ENCODE measurements at places on chromosomes 6 and 20.

DNA sequence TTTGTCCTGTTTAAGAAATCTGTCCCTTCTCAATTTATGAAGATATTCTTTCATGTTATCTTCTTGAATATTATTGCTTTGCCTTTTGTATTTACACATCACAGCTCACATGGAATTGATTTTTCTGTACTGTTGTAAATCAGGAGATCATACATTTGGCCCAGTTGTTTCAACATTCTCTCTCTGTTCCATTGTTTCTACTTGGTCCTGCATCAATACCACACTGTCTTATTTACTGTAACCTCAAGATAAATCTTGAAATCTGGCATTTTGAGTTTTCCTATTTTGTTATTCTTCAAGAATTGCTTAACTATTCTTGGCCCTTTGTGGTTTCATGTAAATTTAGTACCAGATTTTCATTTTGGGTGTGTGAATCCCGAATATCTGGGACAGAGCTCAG lies 121.7 kb upstream of the CCN2 start:
- DNase-seq = no peak

GRCh38 chr6:31711233-31711632 lies 3.9 kb upstream of the LY6G6D start:
- no peak for DNase-seq

- no peak for DNase-seq
These were observed 77.7 kb upstream of the OLIG3 start for GRCh38 chr6:137571854-137572253.

GRCh38 chr6:131950767-131951575 lies at the start of gene CCN2:
Gene CCN2, minus strand, starts transcription at chr6:131951372. Its CDS starts 200 bp downstream, at chr6:131951172.
- no peak for DNase-seq

DNA sequence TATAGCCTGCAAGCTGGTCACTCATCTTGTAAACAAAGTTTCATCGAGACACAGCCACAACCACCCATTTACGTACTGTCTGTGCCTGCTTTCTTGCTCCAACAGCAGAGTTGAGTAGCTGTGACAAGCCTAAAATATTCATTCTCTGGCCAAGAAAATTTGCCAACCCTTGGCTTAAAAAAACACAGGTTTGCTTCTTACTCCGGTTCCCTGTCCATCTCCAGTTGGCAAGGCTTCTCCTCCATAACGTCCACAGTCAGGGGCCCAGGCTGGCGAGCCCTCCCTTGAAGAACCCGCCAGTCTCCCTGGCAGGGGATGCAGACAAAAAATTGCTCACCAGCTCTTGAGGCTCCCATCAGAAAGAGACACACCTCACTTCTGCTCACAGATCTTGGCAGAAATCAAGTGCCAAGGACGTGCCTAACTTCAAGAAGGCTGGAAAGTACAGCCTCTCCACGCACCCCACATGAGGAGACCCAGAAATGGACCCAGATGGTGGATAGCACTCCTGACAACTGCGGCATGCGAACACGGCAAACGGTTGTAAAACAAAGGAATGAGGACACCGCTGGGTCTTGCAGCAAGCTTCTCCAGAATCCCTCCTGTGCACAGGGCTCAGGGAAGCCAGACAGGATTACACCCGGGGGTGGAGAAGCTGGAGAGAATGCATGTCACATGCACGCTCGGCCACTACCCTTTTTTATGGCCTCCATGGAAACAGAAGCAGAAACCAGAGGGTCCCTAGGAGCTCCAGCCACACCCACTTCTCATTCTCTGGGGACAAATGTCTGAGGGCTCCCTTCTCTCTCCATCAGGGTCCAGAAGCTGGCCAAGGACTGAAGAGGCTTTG lies 59.8 kb upstream of the SIRPA start:
- no peak for DNase-seq

DNA sequence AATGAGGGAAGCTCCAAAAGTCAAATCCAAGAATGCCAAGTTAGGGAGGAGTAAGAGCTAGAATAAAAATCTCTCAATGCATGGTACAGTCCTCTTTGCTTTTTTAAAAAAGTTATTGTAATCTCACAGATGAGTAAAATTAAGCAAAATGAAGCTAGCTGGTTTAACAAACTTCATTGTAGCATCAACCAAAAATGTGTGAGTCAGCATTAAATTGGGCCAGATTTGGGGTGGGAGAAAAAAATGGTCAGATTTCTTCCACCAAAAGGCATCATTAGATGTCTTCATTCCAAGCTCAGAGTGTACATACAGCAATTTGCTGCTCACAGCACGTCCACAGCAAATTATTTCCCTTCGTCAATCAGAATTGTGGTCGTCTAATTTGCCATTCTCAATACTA lies 441.5 kb upstream of the FLRT3 start:
- no peak for DNase-seq

DNA sequence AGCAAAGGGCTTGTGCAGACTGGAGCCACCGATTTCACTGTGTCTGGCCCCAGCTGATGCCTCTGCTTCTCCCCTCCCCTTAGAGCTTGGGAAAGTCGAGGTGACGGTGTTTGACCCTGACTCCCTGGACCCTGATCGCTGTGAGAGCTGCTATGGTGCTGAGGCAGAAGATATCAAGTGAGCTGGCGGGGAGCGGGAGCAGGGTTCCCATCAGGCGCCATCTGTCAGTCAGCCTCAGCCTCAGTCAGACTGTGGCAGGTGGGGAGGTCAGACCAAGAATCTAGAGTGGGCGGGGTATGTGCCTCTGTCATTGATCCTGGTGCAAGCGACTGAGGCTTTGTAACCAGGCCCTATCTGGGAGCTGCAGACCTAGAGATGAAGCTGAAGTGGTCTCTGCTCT lies 5.5 kb downstream of the ERGIC3 start:
- no peak for DNase-seq

GRCh38 chr6:43149265-43149664 lies 21.8 kb upstream of the SRF start:
- no peak for DNase-seq

- no peak for DNase-seq
These were observed 55.7 kb upstream of the PRND start for GRCh38 chr20:4666001-4666479.

- no peak for DNase-seq
These were observed 81.5 kb downstream of the HAO1 start for GRCh38 chr20:7858734-7859250.

- DNase-seq = no peak
These were observed 64.3 kb downstream of the GPX5 start for GRCh38 chr6:28589957-28590349.

GRCh38 chr20:62015540-62016288 lies 50.0 kb downstream of the TAF4 start:
- no peak for DNase-seq

- DNase-seq = no peak
These were observed 109.6 kb downstream of the MANEA start for GRCh38 chr6:95686895-95687294.

DNA sequence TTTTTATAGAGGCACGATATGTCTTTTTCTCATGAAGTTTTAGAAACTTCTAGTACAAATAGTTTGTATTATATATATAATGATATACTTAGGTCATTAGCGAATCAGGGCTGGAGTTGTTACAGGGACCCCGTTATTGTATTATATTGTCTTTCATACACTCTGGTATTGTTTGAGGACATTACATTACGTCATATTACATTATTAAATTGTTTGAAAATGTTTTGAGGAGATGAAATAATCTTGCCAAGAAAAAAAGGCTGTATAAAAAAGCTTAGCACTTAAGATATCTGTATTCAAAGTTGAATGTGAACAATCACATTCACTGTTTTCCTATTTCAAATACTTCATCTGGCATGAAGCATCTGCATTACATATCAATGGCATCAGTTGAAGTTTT lies 239.6 kb upstream of the ASCC3 start:
- no peak for DNase-seq

DNA sequence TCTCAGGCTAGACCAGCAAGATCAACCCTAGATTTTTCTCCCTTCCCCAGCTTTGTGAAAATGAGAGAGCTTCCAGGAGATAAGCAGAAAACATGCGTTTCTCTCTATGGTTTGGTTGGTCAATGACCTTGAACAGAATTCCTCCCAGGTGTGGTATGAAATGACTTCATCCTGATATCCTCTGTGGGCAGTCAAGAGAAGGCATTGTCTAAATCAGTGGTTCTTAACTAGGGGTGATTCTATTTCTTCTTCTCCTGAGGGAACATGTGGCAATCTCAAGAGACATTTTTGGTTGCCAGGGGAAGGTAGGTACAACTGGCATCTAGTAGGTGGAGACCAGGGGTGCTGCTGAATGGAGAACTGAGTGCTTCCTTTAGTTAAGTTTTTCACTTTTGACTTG lies 12.4 kb downstream of the IFT52 start:
- DNase-seq = no peak

DNA sequence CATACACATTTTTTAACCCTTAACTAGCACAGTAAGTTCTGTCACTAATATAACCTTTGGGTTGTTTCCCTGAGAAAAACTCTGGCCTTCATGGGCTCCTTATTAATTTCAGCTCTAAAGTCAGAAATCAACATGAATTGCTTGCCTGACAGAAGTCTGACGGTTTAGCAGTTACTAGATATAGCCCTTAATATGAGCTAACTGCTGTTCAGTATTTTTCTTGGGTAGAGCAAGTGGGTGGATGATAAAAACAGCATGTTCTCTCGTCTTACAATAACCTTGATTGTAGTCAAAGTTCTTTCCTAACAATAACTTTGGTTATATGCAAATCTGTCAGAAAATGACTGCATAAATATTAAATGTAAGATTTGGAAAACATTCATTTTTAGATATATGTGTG lies 81.0 kb downstream of the SH3BGRL2 start:
- DNase-seq = no peak

DNA sequence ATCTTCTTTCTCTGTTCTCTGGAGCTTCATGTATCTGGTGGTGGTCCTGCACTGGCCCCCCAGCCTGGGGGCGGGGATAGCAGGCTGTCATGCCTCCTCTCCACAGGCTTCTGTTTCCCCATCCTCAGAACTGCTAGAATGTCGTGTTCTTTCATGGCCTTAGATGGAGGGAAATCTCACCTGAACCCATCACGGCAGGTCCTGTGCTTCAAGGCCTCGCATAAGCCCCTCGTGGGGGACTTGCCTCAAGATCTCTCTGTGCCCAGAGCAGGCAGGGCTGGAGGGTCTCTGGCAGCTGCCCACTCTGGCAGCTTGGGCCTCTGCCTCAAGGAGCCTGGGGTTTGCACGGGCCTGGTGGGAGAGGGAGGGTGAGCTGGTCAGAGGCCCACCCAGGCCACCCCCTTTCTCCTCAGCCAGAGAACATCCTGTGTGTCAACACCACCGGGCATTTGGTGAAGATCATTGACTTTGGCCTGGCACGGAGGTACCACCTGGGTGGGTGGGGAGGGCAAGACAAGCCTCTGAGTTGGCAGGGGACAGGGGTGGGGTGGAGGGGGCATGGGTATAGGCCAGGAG lies 11.3 kb downstream of the MYLK2 start:
- no peak for DNase-seq

- no peak for DNase-seq
These were observed 52.5 kb downstream of the RPS12 start for GRCh38 chr6:132866762-132867449.

DNA sequence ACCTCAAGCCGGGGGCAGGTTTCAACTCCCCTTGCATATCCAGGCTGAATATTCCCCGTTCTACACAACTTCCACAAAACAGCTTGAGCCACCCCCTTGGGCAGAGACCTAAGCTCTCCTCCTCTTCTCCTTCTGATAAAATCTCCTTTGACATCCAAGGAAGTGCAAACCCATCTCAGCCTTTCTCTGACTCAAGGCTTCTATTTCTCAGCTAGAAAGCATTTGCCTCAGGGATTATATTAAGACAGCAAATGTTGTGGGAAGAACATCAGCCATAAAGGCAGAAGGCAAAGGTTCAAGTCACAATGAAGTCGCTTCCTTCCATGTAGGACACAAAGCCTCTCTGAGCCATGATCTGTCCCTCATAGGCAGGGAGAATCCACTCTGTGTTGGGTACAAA lies 386.6 kb upstream of the ARID1B start:
- DNase-seq = no peak

DNA sequence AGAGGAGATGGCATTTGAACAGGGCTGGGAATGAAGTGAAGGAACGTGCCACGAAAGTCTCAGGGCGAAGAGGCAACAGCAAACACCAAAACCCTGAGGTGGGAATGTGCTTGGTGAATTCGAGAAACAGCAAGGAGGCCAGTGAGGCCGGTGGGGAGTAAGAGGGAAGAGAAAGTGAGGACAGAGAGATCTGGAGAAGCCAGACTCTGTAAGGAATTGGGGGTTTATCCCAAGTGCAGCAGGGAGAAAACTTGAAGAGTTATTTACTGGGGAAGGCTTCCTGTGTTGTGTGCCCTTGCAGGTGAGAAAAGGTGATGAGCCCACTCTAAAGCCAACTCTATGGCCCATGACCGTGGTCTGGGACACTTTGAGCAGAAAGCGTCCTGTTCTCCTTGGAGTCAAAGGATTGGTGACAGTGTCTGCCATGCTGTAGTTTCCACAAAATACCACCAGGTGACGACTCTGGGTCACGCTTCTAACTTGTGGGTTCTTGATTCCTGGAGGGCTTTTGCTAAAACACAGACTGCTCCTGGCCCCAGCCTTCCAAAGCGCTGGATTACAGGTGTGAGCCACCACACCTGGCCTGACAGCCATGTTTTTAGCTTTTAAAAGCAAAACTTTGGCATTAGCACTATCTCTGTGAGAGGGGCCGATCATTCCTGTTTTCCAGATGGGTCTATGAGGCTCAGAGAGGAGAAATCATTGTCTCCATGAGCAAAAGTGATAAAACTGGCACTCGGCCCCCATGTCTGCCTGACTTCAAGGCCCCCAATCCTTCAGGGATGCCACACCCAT lies 18.0 kb upstream of the CSNK2A1 start:
- DNase-seq = no peak

GRCh38 chr6:43355862-43356590 lies 13.4 kb downstream of the ZNF318 start:
- DNase-seq = no peak

DNA sequence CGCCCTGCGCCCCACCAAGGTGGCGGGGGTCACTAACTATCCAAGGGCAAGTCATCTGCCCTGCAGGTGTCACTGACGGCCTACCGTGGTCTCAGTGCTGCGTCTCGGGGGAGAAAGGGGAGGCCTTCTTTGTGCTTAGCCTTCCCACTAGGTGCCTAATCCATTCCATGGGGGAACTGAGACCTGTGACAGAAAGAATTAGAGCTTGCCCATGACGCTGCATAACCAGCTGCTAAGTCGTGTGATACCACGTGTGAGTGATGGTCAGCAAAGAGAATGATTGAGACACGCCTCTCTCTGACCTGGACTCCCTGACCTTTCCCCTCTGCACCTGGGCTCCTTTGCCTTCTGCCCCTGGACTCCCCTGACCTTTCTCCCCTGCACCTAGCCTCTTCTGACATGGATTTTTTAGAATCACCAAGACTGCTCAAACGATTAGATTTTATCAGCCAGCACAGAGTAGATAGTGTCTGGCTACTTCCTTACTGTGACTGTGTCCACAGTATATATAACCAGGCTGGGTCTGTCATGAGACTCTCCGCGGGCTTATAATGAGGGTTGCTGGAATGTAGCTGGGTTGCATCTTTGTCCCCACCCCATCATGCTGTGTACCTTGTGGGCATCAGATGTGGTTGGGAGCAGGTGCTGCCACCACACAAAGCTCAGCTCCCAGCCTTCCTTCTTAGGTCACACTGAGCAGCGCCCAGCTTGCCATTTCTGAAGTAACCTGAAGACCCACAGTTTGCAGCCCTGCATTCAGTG lies 140.6 kb downstream of the TMEM242 start:
- DNase-seq = no peak

Measured in stimulated activated CD4-positive, alpha-beta T cell treated with anti-CD3 and anti-CD28 coated beads, Interleukin-1b, Interleukin-23, amount 100 ng/mL, for 1 hour (primary cell).